ENCODE measurements at places on chromosomes 11 and 22.

GRCh38 chr11:33089776-33090175 lies 50.4 kb downstream of the TCP11L1 start:
- DNase-seq = no peak

GRCh38 chr11:73625696-73626318 lies 20.6 kb upstream of the PLEKHB1 start:
- DNase-seq = peak; percentile 48

GRCh38 chr11:92845805-92846204 lies 123.6 kb upstream of the MTNR1B start:
- no peak for DNase-seq

GRCh38 chr11:122721964-122722266 lies 66.4 kb downstream of the UBASH3B start:
- peak; percentile 34 for DNase-seq

- no peak for DNase-seq
These were observed 489 bp downstream of the NUP98 start for GRCh38 chr11:3796801-3797328.

DNA sequence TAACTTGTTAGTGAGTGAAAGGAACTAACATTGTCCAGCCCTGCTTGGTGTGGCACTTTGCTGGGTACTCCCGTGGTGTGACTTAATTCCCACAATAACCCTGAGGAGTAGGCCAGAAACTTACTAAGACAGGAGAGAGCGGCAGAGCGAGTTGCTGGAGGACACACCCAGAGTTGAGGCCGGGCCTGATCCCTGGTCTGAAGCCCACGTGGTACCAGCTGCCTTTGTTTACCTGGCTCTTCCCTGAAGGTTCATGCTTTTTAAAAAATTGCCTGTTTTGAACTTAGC lies 594 bp downstream of the MPST start:
- DNase-seq = peak; percentile 38

GRCh38 chr11:105689631-105690030 lies 79.8 kb downstream of the GRIA4 start:
- DNase-seq = no peak

GRCh38 chr11:2461956-2462542 lies 17.2 kb downstream of the KCNQ1 start:
- DNase-seq = no peak

GRCh38 chr22:18111759-18112330 lies 1.2 kb downstream of the TUBA8 start:
- DNase-seq = no peak

DNA sequence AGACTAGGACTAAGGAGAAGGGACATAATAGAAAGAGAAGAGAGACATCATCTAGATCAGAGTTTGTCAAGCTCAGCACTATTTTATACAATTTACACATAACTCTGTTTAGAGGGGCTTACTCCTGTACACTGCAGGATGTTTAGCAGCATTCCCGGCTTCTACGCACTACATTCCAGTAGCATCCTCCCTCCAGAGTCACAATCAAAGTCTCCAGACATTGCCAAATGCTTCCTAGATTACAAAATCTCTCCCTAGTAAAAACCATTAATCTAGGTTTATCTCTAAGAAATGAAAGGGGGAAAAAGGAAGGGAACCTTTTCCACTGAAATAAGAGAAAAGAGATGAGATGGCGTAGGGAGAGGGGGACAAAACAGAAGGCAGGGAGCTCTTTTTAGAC lies 4.0 kb downstream of the USP28 start:
- DNase-seq = no peak

DNA sequence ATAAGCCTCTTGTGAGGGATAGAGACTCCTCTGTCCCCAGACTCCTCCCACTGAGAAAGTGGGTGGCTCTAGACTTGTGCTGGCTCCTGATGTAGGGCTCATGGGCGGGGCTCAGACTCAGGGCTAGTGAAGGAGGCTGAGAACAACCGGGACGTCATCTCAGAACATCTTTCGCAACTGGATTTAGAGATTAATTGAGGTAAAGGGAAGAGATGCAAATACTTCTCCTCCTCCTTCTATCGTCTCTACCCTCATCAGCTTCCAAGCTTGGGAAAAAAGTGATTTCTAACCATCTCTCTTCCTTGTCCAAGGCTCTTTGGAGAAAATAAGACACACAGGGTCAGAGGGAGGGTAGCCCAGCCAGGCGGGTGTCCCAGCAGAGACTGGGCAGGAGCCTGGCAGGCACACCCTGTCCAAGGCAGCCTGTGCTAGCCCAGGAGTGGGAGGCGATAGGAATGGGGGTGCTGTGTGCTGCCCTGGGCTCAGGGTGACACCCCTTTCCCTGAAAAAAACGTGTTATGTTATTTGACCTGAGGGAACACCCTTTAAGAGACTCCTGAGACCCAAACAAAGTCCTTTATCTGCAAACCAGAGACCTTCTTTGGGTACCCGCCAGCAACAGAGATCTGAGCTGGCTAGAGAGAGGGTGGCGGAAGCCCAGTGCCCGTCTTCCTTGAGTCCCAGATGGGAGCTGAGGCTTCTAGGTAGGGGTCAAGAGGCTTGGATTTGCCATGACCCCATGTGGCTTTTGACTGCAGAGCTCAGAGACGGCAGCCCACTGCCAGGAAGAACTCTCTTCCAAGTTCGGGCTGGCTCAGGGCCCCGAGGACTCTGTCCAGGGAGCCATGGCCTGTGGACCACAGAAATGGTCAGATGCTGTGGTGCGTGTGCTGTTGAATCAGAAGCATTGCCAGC lies 160.9 kb downstream of the ADAMTS15 start:
- DNase-seq = no peak
